ENCODE measurements at places on chromosomes 5 and 9.

DNA sequence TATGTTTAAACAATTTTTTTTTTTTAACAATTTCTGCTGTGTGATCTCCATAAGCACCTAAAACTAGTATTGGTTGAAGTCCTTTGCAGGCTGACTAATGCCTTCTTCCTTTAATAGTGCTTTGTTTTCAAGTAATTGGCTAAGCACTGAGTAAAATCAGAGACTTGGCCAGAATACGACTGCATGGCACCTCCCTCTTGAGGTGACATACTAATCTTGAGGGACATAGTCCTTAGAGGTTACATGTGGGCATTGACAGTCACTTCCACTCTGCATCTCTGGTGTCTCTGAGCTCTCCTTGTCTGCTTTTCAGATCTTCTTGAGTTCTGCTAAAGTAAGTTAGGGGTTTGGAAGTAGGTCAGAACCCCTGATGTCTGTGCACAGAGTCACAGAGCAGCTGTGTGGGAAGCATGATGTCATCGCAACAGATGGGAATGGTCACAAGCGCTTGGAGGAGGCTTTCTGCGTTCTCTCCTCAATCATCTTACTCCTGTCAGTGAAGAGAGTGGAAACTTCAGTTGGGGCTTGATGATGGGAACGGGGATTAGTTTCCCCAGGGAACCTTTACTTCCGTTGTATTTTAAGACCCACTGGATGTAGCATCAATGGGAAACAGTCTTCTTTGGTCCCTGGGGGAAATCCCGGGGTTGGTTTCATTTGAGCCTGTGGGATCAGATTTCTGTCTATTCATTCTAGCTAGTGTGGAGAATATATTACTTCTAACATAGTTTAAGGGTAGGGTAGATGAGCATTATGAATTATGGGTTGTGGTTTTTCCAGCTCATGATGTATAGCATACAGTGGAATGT is 136.9 kb downstream of the ARHGAP26 start:
- no peak for DNase-seq

- no peak for DNase-seq
Observed at GRCh38 chr9:98842510-98842909, 35.0 kb downstream of the GALNT12 start.

GRCh38 chr5:549229-549628 is 25.0 kb upstream of the SLC9A3 start:
- DNase-seq: no peak

DNA sequence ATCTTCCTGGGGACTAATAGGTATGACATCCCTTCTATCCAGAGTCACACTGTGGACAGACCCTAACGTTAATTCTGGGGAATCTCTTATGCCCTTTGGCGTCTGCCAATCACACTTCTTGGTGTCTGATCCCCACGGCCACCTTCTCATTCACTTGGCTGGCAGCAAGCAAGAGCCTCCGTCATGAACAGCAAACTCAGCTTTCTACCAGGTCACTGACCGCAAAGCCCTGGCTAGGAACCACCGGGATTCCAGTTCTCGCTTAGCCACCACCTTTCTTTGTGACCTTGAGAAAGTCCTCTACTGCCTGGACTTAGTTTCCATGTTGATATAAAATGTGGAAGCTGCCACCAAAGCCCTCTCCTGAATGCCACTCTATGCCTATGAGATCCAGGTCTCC is 67.7 kb upstream of the FCN1 start:
- no peak for DNase-seq

DNA sequence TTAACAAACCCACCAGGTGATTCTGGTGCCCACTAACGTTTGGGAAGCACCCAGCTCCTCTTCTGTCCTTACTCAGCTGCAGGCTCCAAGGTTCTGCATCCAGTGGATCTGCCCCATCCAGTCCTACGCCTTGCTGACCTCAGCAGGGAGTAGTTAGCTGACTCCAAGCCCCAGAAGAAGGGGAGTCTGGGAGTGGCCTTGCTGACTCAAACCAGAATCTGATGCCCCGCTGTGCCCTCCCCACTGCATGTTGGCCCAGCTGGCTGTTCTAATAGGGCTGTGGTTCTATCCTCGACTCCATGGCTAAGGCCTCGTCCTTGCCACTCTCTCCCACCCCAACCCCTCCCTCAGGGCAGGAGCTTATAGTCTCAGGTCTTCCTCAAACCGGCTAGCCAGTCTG is 136.3 kb downstream of the TTLL11 start:
- DNase-seq: no peak

- no peak for DNase-seq
Observed at GRCh38 chr5:137022043-137022442, 477.1 kb downstream of the SPOCK1 start.

GRCh38 chr5:9512457-9512856 is 33.4 kb downstream of the SEMA5A start:
- no peak for DNase-seq

DNA sequence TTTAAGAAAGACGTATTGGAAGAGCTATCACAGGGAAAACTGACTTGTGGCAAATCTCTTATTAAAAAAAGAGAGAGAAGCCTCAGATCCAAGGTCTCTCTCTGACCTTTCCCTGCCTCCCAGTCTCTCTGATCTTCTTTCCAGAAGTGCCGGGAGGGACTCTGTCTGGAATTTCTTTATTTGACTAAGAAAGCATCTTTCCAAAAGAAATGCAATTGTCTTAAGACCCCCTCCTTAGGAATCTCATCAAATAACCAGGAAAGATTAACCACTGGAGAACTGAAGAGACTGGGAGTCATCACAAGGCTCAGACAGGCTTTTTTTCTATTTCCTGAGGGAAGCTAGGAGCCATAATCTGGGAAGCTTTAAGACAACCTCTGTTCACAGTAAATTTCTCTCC is 4.6 kb downstream of the C1QTNF3 start:
- DNase-seq: no peak

DNA sequence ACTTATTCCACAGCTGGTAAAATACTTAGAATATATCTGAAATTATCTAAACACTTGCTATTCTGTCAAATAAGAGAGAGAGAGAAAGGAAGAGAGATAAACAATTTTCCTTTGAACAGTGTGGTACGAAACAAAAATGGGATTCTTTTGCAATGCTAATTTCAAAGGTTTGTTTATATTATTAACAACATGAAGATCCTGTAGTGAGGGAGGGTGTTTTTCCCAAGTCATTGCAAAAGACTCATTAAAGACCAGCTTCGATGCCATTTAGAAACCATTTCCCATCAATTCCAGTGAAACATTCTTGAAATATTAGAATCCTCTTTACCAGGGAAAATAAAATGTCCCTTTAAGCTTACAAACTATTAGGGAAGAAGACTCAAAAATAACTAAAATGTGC is 505.4 kb downstream of the SEMA5A start:
- DNase-seq: no peak

DNA sequence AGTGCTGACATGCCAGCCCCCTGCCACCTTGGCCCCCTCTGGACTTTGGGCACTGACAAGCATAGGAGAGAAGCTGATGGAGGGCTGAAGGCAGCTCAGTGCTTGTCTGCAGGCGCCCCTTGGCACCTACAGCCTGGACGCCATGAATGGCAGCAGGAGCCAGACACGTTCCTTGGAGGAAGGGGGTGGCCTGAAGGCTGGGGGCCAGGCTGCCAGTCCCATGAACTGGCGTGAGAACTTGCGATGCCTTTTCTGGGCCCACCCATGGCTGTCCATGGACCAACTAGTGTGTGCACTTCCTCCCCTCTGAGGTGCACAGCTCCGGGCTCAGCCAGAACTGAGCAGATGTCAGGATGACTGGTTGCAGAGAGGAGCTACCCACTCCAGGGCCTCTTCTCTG is 99.0 kb upstream of the RANBP6 start:
- DNase-seq: no peak

DNA sequence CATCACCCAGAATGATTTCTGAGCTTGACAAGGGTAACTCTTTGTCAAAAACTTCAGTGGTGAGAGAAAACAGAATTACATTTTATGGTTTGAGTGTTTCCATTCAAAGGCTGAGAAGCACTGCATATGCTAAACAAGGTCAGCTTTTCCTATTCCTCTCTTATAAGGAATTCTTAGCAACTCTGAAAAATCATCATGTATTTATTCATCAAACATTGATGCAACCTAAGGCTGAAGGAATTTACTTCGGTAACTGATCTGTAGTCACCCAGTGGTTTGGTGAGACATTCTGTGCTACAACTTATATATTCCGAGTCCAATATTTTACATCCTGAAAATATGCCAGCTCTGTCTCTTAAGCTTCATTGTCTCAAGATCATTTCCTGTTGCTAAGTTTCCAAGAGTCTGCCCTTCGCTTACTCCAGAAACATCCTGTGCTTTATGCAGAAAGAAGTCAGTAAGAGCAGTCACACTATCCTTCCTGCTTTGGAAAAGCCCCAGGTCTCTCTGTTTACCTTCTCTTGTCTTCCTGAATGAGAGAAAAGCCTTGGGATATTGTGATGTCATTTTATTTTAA is 176.6 kb upstream of the TBCA start:
- no peak for DNase-seq

GRCh38 chr9:86545090-86545489 is 190.9 kb upstream of the TUT7 start:
- DNase-seq: no peak

- DNase-seq: no peak
Observed at GRCh38 chr5:56814361-56814962, 887 bp upstream of the MAP3K1 start.

DNA sequence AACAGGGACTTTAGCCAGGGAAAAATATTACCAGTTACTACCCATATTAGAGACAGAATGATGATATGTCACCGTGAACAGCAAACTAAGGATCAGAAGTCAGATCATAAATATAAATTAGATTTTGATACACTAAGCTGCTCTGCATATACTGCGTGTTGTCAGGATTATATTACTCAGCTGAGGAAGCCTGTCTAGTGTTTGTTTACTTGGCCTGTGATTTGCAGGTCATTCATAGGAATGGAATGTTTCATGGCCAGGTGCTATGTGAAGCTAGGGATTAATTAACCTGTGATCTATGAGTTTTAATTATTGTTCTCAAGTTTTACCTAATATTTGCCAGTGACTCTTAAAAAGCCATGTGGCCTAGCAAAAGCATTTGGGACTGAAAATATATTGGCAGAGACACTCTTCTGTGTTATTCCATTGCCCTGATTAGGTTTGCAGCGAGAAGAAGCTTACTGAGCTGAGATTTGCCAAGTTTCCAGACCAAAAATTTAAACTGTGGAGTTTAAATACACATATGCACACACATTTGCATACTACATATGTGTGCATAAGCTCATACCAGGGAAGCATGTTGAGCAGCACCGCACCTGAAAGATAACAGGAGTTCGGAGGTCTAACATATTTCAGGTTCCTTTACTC is 496.3 kb upstream of the GRIA1 start:
- DNase-seq: no peak

DNA sequence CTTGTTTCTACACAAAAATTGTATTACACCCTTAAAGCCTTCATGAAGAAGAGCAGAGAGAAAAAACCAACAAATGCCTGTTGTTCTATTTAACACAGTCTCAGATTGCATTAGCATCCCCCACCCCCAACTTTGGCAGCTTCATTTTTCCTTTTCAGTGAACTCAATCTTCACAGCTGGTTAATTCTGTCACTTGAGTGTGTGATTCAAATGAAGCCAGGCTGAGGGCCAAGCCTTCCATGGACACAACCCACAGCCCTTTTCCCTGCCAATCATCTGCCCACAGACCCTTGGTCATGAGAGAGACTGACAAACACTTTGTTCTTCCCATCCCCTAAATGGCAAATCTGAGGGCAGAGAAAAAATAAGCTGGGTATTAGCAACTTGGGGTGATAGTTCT is 217.5 kb upstream of the NMUR2 start:
- no peak for DNase-seq

- DNase-seq: no peak
Observed at GRCh38 chr5:80206282-80206681, 49.6 kb downstream of the SERINC5 start.

- DNase-seq: no peak
Observed at GRCh38 chr5:82205005-82205404, 73.1 kb downstream of the RPS23 start.

GRCh38 chr5:86797677-86798076 is 179.9 kb downstream of the COX7C start:
- no peak for DNase-seq

DNA sequence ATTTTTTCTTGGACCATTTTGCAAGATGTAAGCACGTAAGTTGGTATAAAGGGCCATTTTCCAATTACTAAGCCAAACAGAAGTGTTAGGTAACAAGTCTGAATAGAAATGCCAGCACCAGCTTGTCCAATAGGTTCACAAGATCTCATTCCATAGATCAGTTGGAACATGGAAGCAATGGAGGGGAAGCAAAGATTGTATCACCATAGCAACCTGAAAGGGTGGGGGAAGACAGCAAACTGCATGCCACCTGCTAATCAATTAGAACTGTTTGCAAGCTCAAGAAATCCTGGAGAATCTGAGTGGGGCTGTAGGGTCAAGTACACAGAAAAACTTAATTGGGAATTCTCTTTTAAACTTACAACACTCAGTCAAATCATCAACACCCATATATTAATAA is 264.9 kb upstream of the EFNA5 start:
- no peak for DNase-seq

All from right renal pelvis (tissue), 4 donors.